ENCODE measurements at places on chromosomes 11 and 22.

GRCh38 chr11:14544611-14545010 lies 24.4 kb upstream of the PSMA1 start:
- DNase-seq: no peak

DNA sequence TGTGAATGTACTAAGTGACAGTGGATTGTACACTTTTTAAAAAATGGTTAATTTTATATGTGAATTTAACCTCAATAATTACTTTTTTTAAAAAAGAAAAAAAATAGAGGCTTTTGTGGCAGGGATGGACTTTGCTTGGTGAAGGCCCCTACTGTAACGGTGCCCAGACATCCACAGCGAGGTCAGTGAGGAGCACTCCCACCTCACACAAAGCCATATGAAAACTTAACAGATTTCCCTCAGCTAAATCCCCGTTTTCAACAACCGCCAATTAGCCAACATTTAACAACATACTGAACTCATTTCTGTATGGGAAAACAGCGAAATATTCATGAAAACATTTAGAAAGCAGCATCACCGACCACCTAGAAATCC lies 642 bp upstream of the C11orf58 start:
- no peak for DNase-seq

DNA sequence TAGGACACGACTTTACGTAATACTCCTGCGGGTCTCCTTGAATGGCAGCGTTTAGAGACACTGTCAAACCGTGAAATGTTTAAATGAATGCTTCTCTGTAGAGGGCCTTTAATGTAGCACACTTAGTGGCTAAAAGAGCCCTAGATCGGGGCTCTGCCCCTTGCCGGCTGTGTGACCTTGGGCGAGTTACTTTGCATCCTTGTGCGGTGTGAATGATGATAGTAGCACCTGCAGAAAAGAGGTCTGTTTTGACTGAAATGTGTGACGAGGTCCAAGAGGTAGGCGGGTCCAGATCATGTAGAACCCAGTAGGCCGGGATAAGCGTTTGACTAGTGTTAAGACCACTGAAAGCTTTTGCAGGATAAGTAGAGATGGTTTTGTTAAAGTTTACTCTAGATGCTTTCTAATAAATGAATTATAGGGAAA lies 866 bp downstream of the MED17 start:
- DNase-seq: peak; percentile 48

DNA sequence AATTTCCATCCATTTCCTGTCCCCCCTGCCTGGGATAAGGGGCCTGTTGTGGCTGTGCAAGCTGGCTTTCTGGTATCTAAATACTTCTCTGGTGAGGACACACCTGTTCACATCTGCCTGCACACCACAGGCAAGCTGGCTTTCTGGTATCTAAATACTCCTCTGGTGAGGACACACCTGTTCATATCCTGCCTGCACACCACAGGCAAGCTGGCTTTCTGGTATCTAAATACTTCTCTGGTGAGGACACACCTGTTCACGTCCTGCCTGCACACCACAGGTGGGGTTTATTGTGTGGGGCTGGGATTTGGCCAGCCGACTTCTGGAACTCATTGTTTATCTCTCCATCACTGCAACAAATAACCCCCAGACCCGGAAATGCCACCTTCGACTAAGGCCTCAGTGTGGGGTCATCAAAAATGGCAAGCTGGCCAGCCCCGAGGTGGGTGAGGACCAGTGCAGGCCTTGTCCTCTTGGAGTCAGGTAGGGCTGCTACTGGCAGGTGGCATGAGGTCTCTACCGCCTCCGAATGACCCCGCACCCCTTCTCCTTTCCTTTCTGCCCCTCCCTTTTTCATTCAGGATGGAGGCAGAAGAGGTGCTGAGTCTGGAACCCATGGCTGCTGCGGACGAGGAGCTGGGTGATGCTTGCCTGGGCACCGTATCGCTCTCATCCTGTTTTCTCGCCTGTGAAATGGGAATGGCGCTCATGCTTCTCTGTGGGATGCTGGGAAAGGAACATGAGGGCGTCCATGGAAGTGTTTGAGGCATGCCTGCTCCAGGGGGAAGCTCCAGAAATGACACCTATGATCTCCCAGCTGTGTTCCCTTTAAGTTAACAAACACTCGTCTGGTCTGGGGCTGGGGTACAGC lies 43.5 kb upstream of the MYEOV start:
- no peak for DNase-seq

- no peak for DNase-seq
Measured at GRCh38 chr22:42154293-42155052, 23.9 kb upstream of the CYP2D6 start.

GRCh38 chr22:36027935-36028645 lies 534 bp downstream of the RBFOX2 start:
- DNase-seq: peak; percentile 74

GRCh38 chr11:11502263-11502861 lies 119.4 kb downstream of the GALNT18 start:
- no peak for DNase-seq

DNA sequence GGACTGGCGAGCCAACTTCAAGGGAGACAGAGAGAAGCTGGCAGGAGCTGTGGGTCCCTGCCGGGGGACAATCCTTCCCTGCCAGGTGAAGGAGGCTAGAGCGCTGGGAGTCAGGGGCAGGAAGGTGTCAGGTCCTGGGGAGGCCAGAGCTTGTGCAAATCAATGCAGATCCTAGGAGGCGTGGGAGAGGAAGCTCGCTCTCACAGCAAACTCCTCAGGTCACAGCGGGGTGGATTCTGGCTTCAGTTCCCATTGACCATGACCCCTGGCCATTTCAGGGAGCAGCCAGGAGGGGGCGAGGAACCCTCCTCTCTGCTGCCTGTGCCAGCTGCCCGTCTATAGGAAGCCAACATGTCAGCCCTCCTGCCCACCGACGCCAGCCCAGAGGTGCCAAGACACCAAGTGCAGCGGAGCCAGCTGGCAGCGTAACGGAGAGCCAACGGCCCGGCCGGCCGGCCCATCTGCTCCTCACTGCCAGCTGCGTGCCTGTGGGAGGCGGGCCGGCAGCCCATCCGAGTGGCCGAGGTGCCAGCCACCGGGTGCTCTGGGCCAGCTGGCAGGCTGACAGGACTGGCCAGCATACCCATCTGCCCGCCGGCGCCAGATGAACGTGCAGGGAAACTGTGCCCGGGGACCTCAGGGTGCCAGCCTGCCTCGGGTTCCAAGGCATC lies 374.8 kb downstream of the MIAT start:
- DNase-seq: peak; percentile 87

- no peak for DNase-seq
Measured at GRCh38 chr22:49015459-49015858, 812.2 kb downstream of the BRD1 start.

GRCh38 chr11:77090046-77090372 lies 12.6 kb upstream of the OMP start:
- DNase-seq: no peak

DNA sequence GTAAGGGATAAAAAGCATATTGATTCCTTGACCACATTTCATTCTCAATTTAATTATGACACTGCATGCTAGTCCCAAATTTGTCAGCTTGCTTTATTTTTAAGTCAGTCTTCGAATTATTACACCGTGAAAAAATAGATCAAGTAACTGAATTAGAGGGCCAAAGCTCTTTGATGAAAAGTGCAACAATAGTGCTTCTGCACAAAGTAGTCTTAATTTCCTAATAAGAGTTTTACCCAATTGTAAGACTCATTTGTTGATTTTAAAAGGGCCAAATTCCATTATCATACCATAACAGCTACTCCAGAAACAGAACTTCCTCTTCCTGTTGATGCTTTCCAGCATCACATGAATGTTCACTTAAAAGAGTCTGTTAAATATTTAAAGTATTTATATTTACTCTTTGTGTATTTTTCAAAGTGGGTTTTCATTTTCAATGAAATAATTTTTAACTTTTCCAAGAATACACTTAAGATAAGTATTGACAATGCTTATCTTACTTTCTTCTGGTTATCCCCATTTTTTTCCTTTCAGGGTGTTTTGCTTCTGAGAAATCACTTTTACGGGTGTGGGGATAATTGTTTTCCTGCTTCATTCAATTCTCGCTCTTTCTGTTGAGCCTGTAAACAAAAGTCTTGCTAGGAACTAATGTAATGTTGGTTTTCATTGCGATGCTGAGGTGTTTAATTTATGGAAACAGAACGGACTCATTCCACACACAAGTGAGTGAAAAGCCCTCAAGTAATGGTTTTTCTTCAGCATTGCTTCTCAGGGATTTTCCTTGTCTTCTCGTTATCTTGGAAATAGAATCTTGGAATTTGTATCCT lies 2.1 kb downstream of the ARHGEF12 start:
- no peak for DNase-seq

- no peak for DNase-seq
Measured at GRCh38 chr11:133506551-133507094, 25.7 kb downstream of the OPCML start.

- DNase-seq: peak; percentile 96
Measured at GRCh38 chr11:12288212-12288930, 89.0 kb upstream of the PARVA start.

- no peak for DNase-seq
Measured at GRCh38 chr11:77072851-77073327, 6.1 kb downstream of the CAPN5 start.

- no peak for DNase-seq
Measured at GRCh38 chr11:117303101-117303500, 12.0 kb downstream of the BACE1-AS start.

- DNase-seq: no peak
Measured at GRCh38 chr11:76246271-76246933, 40.1 kb upstream of the WNT11 start.

GRCh38 chr11:64831411-64831891 lies 13.0 kb downstream of the CDC42BPG start:
- no peak for DNase-seq

DNA sequence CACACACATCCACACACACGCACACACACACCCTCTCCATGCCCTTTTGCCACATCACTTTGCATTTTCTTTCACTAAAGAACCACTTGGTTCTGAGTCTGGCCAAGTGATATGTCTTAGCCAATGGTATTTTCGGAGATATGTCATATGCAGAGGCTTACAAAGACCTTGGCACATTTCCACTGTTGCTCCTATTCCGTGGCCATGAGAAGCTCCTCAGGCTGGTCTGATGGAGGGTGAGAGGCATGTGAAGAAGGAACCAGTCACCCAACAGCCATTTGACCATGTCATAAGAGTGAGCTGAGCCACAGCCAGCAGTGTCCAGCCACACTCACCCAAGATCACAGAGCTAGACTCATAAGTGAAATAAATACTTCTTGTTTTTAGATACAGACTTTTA lies 212.6 kb upstream of the NAV2 start:
- DNase-seq: no peak

GRCh38 chr22:31577711-31578110 lies 81.4 kb downstream of the SFI1 start:
- DNase-seq: no peak

DNA sequence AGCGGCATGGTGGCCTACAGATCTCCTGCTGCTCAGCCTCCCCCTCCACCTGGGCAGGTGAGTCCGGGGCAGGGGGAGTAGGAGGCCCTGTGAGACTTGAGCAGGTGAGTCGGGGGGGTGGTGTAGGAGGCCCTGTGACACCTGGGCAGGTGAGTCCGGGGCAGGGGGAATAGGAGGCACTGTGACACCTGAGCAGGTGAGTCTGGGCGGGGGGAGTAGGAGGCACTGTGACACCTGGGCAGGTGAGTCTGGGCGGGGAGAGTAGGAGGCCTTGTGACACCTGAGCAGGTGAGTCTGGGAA lies 299.3 kb downstream of the BRD1 start:
- DNase-seq: no peak

GRCh38 chr11:121374286-121374985 lies 77.7 kb upstream of the SORL1 start:
- no peak for DNase-seq

DNA sequence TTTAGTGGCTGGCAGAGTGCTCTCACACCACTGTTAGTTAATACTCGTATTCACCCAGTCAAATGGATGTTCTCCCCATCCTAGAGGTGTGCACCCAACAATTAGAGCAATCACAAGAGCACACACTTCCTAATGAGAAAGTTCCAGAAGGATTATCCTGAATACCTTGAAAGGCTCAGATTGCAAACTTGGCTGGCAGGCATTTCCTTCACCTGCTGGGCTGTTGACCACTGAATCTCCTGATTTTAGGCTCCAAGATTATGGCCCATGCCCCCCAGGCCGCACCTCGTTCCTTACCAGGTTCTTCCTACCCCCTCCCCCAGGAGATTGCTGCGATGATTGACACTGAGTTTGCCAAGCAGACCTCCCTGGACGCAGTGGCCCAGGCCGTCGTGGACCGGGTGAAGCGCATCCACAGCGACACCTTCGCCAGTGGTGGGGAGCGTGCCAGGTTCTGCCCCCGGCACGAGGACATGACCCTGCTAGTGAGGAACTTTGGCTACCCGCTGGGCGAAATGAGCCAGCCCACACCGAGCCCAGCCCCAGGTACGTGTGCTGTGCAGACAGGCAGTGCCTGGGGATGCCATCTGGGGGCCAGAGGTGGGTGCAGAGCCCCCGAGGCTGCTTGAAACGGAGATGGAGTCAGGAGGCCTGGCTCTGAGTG lies 26.9 kb downstream of the TAB1 start:
- DNase-seq: no peak

DNA sequence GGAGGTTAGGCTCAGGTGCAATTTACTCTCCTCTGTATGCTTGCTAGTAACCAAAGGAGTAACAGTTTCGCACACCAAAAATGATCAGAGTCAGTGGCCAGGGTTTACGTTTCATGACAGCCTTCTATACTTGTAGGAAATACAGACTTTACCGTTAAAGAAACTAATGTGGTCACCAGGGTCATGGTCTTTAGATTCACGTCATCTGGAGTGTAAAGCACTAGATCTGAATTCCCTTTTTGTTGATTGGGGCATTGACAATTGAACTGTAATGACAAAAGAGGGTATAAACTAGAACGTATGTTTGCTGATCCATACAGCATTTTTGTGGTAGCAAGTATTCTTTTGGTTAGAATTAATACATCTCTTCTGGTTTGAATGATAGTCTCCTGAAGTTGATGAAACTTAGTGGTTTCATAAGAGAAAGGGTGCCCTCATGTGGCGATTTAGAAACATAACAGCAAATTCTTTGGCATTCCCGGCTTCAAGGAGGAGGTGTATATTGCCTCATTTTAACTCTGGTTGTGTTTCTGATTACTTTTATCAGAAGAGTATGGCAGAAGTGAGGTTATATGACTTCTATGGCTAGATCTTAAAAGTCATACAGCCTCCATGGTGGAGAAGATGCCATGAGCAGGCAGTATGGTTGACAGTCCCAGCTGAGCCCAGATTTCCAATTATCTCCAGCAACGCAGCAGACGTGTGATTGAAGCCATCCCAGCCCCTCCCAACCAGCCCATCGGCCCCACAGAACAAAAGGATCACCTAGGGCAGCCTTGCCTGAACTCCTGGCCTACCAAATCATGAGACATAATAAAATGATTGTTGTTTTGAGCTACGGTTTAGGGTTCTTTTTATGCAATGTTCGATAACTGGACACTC lies 35.1 kb downstream of the MMP7 start:
- DNase-seq: peak; percentile 90

Measured in GM23338 (cell line).